ENCODE measurements at places on chromosomes 7 and 10.

- no peak for DNase-seq
These were observed 48.4 kb downstream of the SEPTIN7 start for GRCh38 chr7:35849158-35849831.

GRCh38 chr10:12597788-12598765 is 248.7 kb downstream of the CAMK1D start:
- no peak for DNase-seq

GRCh38 chr7:94053532-94053931 is 49.4 kb upstream of the BET1 start:
- no peak for DNase-seq

DNA sequence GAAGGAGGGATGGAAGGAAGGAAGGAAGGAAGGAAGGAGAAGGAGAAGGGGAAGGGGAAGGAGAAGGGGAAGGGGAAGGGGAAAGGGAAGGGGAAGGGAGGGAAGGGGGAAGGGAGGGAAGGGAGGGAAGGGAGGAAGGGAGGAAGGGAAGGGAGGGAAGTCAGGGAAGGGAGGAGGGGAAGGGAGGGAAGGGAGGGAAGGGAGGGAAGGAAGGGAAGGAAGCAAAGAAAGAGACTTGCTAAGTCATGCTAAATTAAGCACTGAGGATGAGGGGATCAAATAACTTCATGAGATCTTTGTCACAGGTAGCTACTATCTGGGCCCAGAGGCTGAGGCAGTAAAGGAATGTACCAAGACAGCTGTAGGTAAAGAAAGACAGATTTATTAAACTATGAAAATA is 116.4 kb downstream of the TRIL start:
- no peak for DNase-seq

GRCh38 chr7:102028206-102028826 is 210.9 kb downstream of the CUX1 start:
- DNase-seq = no peak

- peak; percentile 30 for DNase-seq
These were observed 277.6 kb upstream of the SORCS1 start for GRCh38 chr10:107442035-107442505.

DNA sequence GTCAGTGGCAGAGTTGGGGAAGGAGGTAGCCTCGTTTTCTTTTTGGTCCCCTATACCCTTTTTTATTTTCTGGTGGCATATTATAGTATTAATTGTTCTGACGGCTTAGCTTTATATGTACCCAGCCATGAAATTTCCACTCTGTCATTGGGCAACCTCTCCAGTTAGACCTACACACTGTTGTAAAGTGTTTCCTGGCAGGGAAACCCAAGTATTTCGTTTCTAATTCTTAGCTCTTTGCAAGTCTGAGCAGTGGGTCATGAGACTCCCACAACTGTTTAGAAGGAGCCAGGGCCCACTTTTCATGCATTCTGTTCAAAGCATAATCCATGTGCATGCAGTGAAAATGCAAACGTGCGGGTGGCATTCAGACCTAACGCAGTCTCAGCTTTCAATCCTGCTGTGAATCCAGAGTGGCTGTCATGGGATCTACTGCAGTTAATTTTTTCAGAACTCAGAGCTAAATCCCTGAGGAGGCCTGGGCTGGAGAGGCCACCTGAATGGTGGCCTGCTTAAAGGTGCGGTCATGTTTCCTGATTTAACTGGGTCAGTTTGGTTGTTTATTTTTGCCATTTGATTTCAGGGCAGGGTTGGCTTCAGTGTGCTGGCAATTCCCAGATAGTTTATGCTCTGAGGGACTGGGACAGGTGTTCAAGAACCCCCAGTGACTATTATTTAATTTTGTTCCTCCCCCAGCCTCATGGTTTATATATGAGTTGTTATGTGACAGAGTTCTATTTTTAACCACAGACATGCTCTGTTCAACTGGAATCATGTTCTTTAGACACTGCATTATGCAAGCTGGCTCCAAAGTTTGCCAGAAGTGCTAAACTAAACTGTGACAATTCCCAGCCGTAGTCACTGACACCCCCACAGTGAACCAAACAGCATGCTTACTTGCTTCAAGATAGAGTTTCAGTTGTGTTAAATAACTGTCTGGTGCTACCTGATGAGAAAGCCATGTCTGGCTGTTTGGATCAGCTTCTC is 27.4 kb upstream of the SYPL1 start:
- DNase-seq = peak; percentile 31

DNA sequence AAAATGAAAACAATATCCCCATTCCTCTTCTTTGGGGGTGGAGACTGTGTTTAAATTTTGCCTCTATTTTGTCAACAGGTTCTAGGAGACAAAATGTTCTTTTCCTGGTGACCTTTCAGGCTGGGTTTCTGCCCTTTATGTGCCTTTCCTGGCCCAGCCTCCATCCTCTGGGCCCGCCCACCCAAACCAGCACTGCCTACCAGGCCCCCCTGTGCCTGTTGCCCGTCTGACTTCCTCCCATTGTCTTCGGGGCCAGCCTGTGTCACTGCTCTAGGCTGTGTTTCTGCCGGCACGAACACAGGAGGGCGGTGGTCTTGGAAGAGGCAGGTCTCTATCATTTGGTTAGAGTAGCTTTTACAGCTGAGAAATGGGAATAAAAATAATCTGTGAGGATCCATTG is 13.9 kb downstream of the TSPAN14 start:
- no peak for DNase-seq

- DNase-seq = no peak
These were observed 412 bp upstream of the PPIA start for GRCh38 chr7:44796034-44796503.

DNA sequence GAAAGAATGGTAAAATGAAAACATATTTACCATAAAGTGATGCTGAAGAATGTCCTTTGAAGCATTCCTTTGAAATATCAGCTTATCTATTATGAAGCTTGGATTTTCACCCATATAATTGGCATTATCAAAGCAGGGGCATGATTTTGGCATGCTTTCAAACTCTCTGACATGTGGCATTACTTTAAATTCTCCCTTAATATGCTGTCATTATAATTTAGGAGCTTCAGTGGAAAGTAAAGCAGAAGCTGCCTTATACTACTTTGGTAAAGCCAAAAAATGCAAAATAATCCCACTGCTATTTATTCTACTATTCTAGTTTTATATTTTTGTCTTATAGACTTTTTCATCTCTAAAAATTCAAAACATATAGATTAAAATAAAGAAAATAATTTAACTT is 28.0 kb upstream of the HIBADH start:
- DNase-seq = no peak

DNA sequence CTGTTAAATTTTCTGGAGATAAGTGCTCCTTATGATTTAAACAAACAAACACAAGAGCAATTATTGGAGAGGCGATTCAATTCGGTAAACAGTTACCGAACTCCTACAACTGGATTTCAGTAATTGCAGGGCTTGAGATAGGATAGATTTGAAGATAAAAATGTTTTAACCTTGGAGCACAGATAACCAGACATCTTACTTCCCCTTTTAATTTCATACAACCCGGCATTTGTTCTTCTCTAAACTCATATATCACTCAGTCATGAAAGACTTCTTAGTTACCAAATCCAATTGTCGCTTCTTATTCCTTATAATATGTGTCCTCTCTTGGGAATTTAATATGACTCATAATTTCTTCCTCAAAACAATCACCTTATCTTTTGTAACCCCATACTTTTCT is 235.9 kb upstream of the CSTF2T start:
- DNase-seq = no peak

DNA sequence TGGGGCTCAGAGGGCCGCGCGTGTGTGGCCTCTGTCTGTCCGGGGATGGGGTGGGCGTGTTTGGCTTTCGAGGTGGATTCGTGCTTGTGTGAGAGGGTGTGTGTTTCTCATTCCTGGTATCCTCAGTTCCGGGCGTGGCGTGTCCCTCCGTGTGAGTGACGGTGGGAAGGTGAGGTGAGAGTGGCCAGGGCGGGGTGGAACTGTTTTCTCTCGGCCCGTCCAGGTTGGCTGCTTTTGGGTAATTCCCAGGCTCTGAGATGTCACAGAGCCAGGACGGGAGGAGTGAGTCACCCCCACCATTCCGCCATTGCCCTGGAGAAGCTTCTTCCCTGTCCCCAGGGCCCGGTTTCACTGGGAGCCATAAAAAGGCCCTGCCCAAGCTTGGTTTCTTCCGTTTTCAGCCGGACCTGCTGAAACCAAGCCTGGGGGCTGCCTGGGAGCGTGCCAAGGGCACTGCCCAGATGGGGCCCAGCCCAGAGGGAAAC is 21.3 kb upstream of the CLDN4 start:
- no peak for DNase-seq

GRCh38 chr10:12914111-12914510 is 87.4 kb downstream of the CCDC3 start:
- DNase-seq = no peak

DNA sequence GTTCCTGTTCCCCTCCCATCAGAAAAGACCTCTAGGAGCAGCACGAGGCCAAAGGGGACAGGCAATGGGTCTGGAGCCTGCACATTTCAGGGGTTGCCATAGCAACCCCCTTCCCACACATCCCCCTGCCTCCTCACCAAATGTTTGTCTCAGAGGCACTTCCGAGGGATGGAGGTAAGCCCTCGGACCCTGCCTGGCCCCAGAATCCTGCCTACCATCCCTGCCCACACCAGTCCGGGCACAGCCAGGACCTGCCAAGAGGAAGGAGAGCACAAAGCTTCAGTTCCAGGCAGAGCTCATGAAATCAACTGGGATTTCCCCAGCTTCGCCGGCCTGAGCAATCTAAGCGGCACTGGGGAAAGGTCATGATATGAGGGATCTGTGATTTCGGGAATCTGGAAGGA is 175.0 kb upstream of the PLXNA4 start:
- no peak for DNase-seq

DNA sequence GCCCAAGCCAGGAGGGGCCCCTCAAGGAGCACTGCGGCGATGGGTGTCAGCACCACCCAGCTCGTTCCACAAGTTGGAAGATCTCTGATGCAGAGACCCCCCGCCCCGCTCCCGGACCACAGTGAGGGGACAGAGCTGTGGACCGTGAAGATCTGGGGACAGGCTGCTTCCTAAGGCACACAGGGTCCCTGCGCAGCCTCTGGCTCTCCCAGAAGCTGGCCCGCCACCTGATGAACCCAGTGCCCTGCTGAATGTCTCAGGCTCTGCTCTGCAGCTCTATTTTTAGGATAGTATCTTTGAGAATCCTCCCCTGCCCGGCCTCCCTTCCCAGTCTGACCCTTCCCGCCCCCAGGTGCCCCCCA is 29.7 kb downstream of the GBX1 start:
- no peak for DNase-seq

- DNase-seq = no peak
These were observed 53.2 kb upstream of the ABLIM1 start for GRCh38 chr10:114711176-114711868.

DNA sequence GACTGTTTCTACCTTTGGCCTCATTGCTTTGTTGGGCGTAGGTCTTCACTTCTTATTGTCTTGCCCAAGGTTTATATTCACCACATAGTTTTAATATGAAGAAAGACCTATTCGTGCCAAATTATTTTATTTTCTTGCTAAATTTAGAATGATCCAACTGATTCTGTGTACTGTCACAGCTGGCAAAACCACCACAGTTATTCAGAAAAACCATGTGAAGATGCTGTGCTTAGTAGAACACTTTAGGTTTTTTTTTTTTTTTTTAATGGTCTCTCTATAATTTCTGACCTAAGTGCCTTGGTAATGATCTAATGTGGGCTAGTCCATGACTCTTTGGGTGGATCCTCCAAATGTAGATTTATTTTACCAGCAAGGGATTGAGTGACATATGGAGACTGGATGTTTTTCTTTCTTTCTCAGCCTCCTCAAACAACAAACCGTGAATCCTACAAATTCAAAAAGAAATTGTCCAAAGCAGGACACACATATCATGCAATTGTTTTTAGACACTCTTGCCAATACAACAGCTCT is 243.8 kb downstream of the DYNC1I1 start:
- no peak for DNase-seq

- no peak for DNase-seq
These were observed 6.9 kb downstream of the MYOZ1 start for GRCh38 chr10:73634421-73634820.

DNA sequence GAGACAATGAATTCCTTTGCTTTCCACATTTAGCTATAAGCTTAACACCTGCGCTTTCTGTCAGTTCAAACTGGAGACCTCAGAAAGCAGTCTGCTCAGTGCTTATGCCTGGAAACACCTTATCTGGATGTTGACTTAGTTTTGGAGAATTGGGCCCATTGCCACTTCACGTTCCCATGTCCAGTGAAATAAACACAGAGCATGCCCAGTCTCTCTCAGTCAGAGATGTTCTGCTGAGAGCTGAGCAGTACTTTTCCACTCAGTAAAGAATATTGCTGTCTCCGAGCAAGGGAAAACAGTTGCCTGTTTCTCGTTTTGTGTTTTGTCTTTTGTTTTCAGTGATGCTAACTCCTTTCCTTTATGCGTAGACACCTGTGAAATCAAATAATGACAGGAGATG is 83.2 kb upstream of the PRR15 start:
- DNase-seq = no peak

DNA sequence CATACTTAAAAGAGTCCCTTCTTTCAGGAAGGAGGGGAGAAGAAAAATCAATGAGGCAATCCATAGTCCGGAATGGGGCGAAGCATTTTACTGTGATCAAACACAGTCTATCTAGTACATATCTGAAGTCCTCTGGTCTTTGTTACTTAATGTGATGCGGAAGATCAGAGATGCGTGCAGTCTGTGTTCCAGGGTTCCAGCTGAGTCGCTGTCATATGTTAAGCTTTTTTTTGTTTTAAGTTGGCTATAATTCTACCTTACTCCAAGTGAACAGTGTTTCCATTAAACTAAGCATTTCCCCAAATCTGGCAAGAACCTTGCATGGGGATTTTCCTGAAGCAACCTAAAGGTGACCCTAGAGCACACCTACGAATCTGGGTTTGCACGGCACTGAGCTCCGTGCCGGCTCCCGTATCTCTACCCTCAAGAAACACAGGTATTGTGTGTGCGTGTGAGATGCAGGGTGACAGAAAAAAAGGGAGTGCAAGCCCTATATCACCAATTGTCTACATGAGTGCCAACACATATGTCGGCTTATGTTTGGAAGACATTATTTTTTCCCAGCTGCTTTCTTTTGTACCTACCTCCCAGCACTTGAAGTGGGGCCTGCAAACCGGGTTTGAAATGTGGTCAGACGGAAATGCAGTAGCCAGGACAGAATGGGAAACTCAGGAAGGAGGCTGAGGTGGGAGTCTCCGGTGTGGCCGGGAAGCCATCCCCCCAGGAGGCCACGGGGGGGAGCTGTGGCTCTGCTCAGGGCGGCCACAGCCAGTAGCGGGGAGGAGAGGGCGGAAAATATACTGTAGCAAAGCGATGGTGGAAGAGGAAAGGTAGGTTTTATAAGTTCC is 435.8 kb upstream of the MGMT start:
- peak; percentile 22 for DNase-seq

GRCh38 chr10:33353853-33354252 is 19.4 kb upstream of the NRP1 start:
- no peak for DNase-seq

GRCh38 chr10:31035266-31035798 is 3.7 kb upstream of the ZNF438 start:
- DNase-seq = no peak

DNA sequence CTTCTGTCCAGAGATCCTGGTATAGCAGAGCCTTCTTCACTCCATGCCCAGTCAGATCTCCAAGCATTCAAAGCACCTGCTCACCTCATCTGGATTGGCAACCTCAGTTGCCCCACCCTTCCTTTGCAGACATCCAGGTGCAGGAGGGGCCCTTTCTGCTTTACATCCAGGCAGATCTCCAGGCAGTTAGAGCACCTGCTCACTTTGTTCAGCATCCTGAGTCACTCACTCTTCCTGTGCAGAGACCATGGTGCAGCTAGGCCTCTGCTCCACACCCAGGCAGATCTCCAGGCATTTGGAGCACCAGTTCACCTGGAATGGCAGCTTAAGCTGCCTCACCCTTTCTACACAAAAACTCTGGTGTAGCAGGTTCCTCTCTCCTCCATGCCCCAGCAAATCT is 153.1 kb downstream of the CDK14 start:
- DNase-seq = no peak
